ENCODE measurements at places on chromosomes 6 and 20.

DNA sequence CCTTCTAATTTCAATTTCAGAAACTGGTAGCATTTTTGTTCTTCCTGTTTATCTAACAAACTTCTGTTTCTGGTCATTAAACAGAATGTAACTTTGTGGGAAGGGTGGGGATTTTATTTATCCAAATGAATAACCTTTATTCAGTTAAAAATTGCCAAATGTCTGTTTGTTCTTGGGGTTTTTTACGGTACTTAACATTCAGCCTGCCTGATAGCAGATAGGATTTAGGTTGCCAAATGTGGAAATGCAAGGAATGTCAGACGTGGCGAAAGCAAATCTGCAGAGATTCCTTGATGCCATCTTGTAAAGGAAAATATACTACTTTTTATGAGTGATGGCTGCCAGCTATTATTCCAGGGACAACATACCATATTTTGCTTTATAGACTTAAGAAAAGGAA, 95.7 kb downstream of the LYRM2 start:
- DNase-seq = no peak

DNA sequence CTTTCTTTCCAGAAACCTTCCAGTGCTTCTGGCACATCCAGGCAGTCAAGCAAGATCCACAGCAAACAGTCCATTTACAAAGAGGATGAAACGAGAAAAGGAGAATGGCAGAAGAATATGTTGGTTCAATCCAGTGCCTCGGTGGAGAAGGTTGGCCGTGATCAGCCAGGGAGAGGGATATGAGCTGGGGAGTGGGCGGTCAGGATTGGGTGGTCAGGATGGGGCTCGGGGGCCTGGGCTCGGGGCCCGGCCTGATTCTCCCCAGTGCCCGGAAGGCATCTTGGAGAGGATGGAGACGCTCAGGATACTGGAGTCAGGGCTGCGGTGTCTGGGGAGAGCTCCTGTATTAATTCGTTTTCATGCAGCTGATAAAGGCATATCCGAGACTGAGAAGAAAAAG, 61.3 kb downstream of the EFCAB8 start:
- DNase-seq = no peak

- DNase-seq = no peak
These were observed 199.1 kb downstream of the COL9A1 start for GRCh38 chr6:70103798-70104197.

DNA sequence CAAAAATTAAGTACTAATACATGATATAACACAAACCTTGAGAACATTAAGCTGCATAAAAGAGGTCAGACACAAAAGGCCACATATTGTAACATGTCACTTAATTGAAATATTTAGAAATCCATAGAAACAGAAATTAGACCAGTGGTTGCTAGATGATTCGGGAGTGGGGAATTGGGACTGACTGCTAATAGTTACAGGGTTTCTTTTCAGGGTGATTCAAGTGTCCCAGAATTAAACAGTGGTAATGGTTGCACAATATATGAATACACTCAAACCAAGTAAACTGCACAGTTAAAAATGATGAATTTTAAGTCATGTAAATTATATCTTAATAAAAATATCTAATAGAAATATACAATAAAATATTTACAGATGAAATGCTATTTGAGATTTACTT, 174.5 kb downstream of the WDR27 start:
- DNase-seq = no peak

GRCh38 chr6:78844899-78845298, 22.5 kb upstream of the IRAK1BP1 start:
- DNase-seq = no peak

- DNase-seq = no peak
These were observed 95.9 kb upstream of the IYD start for GRCh38 chr6:150272976-150273315.

DNA sequence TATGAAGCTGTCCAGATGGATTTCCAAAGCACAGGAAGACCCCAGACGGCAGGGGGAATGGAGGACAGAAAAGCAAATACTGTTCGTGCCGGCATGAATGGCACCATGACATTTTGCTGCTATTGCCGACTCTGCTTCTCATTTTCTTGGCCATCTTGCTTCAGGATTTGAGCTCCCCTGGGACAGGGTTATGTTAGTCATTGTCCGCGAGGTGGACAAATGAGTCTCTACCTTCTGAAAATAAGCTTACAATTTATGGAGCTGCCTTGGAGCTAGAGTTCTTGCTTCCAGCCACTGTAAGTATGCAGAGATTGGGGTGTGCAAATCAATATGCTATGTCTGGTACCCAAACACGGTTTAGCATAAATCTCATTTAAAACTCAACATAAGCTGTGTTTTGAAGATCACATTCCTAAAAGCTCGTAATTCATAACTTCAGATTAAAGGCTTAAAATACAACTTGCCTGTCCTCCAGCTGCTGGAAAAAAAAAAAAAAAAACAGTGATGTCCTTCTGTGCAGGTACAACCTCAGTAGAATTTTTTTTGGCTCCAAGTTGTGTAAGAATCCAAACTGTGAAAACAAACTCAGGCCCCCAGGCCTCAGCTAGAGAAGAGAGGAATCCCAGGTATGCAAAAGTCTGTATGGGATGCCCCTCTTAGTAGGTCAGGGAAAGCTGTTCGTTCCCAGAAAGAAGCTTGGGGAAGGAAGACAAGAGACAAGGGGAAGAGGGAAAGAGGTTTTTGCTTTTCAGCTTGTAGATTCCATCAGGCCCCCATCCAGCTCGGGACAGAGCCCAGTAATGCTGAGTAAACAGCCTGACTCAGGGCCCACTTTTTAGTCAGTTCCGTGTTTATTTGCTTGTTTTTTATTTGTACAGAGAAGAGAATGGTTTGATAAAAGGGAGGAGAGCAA, 184.2 kb upstream of the FOXA2 start:
- no peak for DNase-seq

DNA sequence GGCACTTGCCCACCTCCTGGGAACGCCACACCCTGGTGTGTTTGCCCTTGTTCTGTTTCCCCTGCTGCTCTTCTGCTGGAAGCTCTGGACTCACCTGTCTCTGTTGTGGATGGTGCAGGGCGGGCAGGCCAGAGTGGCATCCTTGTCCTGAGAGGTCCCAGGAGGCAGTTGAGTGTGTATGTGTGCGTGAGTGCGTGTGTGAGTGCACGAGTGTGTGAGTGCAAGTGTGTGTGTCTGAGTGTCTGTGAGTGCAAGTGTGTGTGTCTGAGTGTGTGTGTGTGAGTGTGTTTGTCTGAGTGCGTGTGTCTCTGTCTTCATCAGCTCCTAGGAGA, 12.2 kb downstream of the IGF2R start:
- DNase-seq = no peak
